ENCODE measurements at places on chromosomes 5 and 9. TPM values are rescaled to one million over a fixed set of nuclear protein-coding genes. Genes with fewer than 3 reads are reported as not detected.

DNA sequence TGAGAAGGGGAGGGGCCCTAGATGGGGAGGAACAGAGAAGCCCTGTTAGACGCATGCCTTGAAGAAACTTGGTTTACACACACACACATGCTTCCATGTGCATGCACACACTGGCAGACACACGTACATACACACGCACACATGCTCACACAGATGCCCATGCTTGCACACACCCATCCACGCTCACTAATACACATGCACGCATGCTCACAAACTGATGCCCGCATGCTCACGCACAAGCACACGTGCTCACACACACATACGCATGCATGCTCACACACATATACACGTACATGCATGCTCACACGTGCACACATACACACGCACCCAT lies 32.1 kb upstream of the EGFL7 start:
- H3K27ac ChIP-seq = no peak overlapping the region
- H3K4me3 ChIP-seq = no peak overlapping the region
- no peaks in the 10 kb centered on the region for H3K27me3 ChIP-seq
- 0 out of 2 replicates have a peak, but pooled peaks cover 3% of the 10 kb centered on the region for H3K4me1 ChIP-seq
- DNase-seq = no peak
- no peaks in the 10 kb centered on the region for H3K36me3 ChIP-seq

DNA sequence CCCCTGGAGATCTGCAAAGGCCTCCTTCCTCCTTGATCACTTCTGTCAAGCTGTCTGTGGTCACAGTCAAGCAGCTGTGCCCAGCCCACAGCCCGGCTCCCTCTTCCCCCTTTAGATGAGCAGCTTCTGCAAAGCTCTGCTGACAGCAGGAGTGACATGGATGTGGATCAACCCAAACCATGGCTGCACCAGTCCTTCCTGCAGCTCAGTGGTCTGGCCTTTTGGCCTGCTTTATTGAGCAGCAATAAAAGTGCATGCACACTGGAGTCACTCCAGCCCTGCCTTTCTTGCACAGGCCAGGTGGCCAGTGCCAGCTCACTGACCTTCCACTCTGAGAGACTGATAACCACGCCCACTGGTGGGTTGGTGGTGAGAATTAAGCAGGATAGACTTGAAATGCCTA lies 91.3 kb upstream of the OTULINL start:
- no peaks in the 10 kb centered on the region for H3K4me1 ChIP-seq
- H3K27ac ChIP-seq = no peak overlapping the region
- H3K27me3 ChIP-seq = no peaks in the 10 kb centered on the region
- H3K36me3 ChIP-seq = peaks cover 43% of the 10 kb centered on the region
- H3K4me3 ChIP-seq = no peak overlapping the region
- no peak for DNase-seq

- H3K4me1 ChIP-seq = no peaks in the 10 kb centered on the region
- no peak overlapping the region for H3K4me3 ChIP-seq
- H3K27ac ChIP-seq = no peak overlapping the region
- peak; percentile 44 for DNase-seq
- H3K27me3 ChIP-seq = peaks cover 65% of the 10 kb centered on the region
Observed at GRCh38 chr5:168987543-168988300, 313.2 kb downstream of the SLIT3 start.

- peaks cover 17% of the 10 kb centered on the region for H3K4me1 ChIP-seq
- DNase-seq = peak; percentile 10
- H3K27me3 ChIP-seq = no peaks in the 10 kb centered on the region
- no peak overlapping the region for H3K27ac ChIP-seq
Observed at GRCh38 chr5:157855404-157855994, 3.4 kb downstream of the CLINT1 start.

DNA sequence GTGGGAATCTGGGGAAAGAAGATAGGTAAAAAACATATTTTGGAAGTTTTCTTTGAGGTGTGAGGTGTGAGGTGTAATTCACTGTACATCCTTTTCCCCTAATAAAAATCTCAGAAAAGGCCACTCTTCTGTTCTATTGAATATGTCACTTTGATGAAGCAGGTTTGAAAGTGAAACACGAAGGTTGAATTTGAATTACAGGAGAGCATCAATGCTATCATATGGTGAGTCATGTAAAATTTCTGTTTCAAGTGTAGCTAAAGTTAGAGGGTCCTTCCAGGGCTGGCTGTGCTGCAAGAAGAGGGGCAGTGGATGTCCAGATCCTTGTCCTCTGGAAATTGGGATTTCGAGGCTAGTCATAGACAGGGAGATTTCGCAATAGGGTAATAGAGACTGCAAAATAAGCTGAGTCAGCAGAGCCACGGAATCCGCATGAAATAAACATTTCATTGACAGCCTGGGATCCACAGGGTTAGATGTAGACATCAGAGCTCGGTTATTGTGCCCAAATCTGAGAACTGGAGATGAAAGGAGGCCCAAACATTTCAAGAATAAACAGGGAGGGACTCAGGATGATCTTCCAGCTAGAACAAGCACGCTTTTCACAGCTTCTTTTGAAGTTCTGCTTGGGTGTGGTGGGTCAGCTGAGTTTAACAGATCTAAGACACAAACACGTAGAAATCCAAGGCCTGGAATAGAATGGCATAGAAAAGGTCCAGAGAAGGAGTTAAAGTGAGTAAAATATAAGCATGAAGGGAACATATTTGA lies 194.4 kb upstream of the CDKN2B start:
- H3K36me3 ChIP-seq = no peaks in the 10 kb centered on the region
- H3K27me3 ChIP-seq = no peaks in the 10 kb centered on the region
- DNase-seq = no peak

DNA sequence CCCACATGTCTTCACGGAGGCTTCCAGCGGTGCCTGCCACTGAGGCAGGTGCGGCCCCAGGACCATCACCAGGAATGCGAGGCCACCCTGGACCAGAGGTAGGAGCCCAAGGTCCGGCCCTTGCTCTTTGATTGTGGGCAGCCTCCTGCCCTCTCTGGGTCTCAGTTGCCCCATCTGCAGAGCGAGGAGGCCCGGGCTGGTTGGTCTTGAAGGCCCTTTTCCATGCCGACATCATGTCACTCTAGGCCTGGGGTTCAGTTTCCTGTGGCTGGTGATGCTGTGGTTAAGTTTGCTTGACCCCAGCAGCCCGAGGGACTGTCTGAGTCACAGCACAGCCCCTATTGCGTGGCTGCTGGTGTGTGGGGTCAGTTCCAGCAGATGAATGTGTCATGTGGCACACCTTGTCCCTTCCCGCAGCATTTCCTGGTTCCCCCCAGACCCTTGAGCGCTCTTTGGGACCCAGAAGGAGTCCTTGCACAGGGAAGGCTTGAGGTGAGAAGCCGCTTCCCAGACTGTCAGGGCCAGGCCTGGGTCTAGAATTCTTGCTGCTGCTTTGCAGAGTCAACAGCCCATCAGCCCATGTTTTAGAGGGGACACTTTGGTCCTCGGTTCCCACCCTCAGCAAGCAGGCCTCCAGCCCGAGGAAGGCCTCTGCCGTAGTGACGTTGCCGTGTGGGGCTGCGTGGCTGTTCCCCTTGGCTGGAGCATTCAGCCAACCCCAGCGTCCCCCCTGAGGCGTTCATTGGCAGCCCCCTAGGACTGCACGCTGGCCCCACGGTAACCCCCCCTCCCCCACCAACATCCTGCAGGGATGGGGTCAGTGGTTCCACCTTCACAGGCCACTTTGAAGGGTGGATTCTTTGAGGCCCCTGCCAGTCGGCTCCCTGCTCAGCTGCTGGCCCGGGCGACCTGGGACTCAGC lies 31.0 kb upstream of the HMCN2 start:
- no peaks in the 10 kb centered on the region for H3K36me3 ChIP-seq
- no peak overlapping the region for H3K27ac ChIP-seq
- H3K4me1 ChIP-seq = no peaks in the 10 kb centered on the region
- no peaks in the 10 kb centered on the region for H3K27me3 ChIP-seq

- H3K27me3 ChIP-seq = no peaks in the 10 kb centered on the region
- H3K36me3 ChIP-seq = no peaks in the 10 kb centered on the region
- peaks cover 26% of the 10 kb centered on the region for H3K4me1 ChIP-seq
- no peak overlapping the region for H3K27ac ChIP-seq
- H3K4me3 ChIP-seq = no peak overlapping the region
Observed at GRCh38 chr9:115106642-115107041, 11.3 kb downstream of the TNC start.

DNA sequence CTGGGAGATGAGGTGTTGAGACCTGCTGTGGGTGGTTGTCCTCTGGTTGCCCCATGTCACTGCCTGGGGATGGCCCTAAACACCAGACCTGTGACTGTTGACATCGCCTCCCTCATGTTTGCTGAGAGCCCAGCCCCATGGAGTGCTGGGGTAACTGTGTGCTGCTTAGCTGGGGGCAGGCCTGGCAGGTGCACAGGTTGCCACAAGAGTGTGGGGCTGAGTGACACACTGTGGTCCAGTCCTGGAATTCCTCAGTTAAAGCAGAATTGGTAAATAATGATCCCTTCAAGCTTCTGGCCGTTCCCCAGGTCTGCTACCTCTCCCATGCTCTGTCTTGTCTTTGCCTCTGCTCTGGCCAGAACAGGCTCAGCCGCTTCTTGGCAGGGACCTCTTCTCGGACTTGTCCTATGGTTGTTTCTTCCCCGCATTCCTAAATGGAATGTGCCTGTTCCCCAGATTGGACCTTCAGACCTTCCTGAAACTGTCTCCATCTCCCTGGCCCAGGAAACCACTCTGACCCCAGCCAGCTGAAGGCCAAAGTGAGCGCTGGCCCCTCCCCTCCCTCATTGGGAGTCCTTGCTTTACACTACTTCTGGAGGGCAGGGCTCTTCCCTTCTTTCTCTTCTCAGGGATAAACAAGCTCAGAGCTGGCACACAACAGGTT lies 61.2 kb upstream of the PITX1 start:
- no peaks in the 10 kb centered on the region for H3K36me3 ChIP-seq
- H3K27ac ChIP-seq = no peak overlapping the region
- H3K4me1 ChIP-seq = no peaks in the 10 kb centered on the region
- H3K4me3 ChIP-seq = no peak overlapping the region
- no peaks in the 10 kb centered on the region for H3K27me3 ChIP-seq
- no peak for DNase-seq

DNA sequence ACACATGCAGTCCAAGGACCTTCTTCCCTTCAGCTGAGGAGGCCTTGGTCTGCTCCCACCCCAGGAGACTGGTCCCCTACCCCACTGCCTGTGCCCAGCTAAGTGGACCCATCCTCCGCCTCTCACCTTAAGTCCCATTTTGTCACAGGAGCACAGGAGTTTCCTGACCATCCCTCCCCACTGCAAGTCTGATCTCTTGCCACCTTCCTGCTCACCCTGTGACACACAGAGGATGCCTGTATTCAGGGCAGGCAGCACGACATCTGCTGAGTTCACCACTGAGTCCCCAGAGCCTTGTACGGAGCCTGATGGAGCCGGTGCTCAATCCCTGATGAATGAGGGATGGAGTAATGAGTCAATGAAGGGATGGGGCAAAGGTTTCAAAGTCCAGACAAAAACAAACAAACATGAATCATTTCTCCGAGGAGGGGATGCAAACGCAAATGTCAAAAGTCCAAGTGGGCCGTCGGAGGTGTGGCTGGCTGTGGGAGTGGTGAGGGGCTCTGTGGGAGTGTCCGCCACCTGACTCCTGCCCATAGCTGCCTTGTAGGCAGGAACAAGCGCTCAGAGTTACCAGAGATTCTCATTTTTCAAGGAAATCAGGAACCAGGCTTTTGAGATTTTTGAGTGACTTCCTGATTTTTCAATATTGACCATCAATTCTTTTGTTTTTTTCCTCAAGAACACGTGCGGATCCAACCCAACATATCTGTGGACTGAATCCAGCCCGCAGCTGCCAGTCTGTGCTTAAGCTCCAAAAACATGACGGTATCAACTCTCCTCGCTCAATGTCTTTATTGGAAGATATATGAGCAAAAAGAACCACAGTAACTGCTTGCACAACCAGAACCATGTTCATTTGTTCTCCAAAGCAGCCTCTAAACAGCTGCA lies 4.4 kb downstream of the RAPGEF1 start:
- peaks cover 67% of the 10 kb centered on the region for H3K4me1 ChIP-seq
- no peak for DNase-seq
- H3K27ac ChIP-seq = peak overlapping the region; percentile 82
- H3K27me3 ChIP-seq = no peaks in the 10 kb centered on the region
- H3K36me3 ChIP-seq = no peaks in the 10 kb centered on the region

- H3K27ac ChIP-seq = no peak overlapping the region
- no peak overlapping the region for H3K4me3 ChIP-seq
Observed at GRCh38 chr5:41772785-41773442, 97.3 kb downstream of the OXCT1 start.

GRCh38 chr9:135976531-135976930 lies 15.4 kb upstream of the UBAC1 start:
- DNase-seq = no peak
- H3K4me1 ChIP-seq = no peaks in the 10 kb centered on the region
- H3K4me3 ChIP-seq = no peak overlapping the region

MZB1 gene
- 0.50 TPM for total RNA-seq

PALM2AKAP2 gene
- 2.1 TPM for total RNA-seq

CORO2A gene
- 19.8 TPM for total RNA-seq

IL9 gene
- total RNA-seq = not detected

ANAPC2 gene
- 92.1 TPM for total RNA-seq

CLPTM1L gene
- 266 TPM for total RNA-seq
